ENCODE measurements at places on chromosomes 1 and 21.

- DNase-seq: no peak
Measured at GRCh38 chr21:35603494-35603893, 456.8 kb downstream of the SETD4 start.

- no peak for DNase-seq
Measured at GRCh38 chr1:10539411-10540043, 64.8 kb downstream of the PEX14 start.

DNA sequence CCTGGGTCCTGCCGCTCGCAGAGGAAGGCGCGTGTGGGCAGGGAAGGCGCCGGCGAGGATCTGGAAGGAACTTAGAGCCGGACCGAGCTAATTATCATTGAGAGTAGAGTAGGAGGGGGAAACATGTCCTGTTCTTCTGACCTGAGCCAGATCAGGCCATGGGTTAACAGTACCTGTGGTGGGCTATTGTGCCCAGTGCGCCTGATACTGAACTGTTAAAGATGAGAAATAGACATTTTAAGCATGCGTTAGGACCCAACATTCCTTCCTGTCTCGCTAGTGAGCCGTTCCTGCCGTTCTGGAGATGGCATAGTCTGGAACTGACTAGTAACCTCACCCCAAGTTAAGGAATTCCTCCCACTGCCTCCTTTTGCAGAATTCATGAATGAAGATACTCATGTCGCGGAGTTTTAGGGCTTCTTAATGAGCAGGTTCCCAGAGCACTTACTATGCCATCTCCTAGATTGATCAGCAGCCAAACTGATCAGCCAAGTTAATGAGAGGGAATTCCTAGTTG lies 870 bp downstream of the STRIP1 start:
- DNase-seq: no peak

GRCh38 chr1:151815716-151816327 lies 10.6 kb upstream of the LINGO4 start:
- DNase-seq: no peak

DNA sequence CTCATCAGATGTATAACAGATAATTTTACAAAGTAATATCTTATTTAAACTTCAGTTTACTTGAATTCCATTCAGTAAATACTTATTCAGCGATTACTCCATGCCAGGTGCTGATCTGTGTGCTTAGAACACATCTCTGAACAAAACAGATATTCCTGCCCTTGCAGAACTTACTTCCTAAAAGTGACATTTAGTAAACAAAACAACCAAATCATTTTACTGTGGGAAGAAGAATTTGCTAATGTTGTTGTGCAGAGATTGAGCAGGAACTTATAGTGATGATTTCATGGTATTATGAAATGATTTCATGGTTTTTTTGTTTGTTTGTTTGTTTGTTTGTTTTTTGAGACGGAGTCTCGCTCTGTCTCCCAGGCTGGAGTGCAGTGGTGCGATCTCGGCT lies 39.3 kb upstream of the WLS start:
- no peak for DNase-seq

Measured in neural crest cell (in vitro differentiated cells).